ENCODE measurements at places on chromosomes 16 and 17. TPM values are rescaled to one million over a fixed set of nuclear protein-coding genes. Genes with fewer than 3 reads are reported as not detected.

The TERB1 gene
- total RNA-seq: 0.09 TPM

The TEKT1 gene
- total RNA-seq: 0.14 TPM

The PRR15L gene
- total RNA-seq: not detected

The AXIN2 gene
- total RNA-seq: 8.4 TPM

The ABI3 gene
- total RNA-seq: not detected

Measured in motor neuron (in vitro differentiated cells).